Activated CD4-positive, alpha-beta T cell treated with anti-CD3 and anti-CD28 coated beads, Interleukin-2, amount 10 ng/mL, durations not matched to agents 7 days and 5 days (primary cell): ENCODE measurements at places on chromosomes 2 and 18.

- DNase-seq, result no peak
Observed at GRCh38 chr2:67604360-67604759, 207.2 kb downstream of the ETAA1 start.

- no peak for DNase-seq
Observed at GRCh38 chr2:53867169-53867568, 7.4 kb upstream of the GPR75 start.

DNA sequence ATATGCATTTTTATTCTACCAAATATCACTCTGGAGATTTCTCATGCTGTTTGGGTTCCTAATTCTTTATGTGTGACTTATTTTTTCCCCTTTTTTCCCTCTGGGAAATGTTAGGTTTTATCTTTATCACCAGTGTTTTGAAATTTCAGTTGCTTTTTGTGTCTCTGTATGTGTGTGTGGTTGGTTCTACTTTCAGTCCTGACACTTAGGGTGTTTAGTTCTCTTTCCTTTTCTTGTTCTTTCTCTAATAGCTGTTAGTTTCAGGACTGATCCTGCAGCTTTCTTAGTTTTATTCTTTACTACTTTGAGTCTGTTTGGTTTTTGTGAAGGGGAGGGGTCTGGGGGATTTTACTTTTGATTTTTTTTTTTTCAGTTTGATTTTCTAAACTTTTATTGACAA, 23.1 kb downstream of the PPM1B start:
- DNase-seq, result no peak

DNA sequence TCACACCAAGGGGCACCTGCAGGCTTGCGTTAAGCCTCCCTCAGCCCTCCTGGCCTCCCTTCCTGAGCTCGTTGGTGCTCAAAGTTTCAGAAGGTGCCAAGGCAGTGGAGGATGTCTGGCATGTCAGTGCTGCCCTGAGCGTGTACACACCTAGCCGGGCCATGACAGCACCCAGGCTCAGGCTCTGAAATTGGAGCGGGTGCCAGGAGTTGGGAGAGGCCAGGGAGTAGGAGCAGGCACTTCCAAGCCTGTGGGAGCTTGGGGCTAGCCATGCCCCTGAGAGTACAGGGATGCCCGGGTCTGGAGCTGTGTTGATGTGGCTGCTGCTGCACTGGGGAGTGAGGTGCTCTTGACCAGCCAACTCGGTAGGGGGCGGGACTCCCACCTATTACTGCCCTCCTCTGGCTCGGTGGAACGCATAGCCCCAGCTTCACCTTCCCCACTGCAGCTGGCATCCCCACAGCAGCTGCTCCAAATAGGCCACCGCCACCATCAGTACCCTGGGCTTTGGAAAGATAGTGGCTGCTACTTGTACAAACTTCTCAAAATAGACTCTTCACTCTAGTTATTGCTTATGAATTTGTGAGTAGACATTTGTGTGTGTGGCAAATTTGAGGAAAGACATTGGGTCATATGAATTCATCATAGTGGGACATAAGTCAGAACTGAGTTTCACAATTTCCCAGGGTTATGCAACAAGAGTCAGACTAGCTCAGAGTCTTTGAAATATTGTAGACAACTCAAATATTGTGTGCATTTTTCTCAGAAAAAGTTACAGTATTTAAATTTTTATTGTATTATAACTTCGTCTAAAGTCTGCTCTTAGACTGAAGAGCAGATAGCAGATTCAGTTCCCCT, 6.8 kb upstream of the PCARE start:
- no peak for DNase-seq

DNA sequence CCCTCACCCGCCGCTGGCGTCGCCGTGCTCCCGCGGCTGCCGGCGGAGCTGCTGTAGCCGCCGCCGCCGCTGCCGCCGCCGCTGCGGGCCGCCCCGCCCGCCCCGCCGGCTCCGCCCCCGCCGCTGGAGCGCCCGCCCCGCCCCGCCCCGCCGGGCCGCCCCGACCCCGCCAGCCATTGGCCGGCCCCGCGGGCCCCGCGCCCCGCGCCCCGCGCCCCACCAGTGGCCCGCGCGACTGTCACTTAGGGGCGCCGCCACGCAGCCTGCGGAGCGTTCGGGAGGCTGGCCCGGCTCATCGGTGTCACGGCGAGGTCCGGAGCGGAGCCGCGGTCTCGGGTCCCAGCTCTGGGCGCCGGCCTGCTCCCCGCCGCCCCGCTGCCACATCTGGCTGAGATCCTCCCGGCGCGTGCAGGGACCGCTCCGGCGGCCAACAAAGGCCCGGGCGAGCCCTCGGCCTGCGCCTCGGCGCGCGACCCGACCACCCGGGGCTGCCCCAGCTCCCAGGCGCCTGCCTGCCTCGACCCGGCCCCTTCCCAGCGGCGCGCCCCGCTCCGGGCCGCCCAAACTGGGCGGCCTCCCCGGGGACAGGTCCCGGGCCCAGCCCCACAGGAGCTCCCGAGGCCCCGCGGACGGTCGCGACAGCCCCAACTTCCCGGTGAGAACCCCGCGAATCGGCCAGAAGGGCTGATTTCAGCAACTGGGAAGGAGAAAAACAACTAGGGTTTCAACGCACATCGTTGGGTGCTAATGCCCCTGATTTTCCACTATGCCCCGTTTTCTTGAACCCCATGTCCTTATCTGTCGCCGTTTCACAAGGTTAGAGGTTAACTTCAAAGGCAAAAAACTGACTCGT, at the start of gene MGAT4A:
Gene MGAT4A, minus strand, starts transcription at position 92 of the 853 bp plus-strand sequence. CDS start 4,800 bp downstream, outside the sequence.
- peak; percentile 82 for DNase-seq

GRCh38 chr2:33081691-33082090, 134.9 kb downstream of the LTBP1 start:
- DNase-seq, result no peak

GRCh38 chr18:36128530-36128870, 640 bp downstream of the SLC39A6 start:
- DNase-seq, result no peak

GRCh38 chr2:216588861-216589710, 44.1 kb upstream of the IGFBP2 start:
- no peak for DNase-seq

- DNase-seq, result peak; percentile 75
Observed at GRCh38 chr2:70789304-70790135, 923 bp downstream of the FIGLA start.

GRCh38 chr2:106280722-106281446, 86.8 kb upstream of the UXS1 start:
- no peak for DNase-seq

- DNase-seq, result no peak
Observed at GRCh38 chr2:176914371-176914770, 298.2 kb upstream of the HNRNPA3 start.

DNA sequence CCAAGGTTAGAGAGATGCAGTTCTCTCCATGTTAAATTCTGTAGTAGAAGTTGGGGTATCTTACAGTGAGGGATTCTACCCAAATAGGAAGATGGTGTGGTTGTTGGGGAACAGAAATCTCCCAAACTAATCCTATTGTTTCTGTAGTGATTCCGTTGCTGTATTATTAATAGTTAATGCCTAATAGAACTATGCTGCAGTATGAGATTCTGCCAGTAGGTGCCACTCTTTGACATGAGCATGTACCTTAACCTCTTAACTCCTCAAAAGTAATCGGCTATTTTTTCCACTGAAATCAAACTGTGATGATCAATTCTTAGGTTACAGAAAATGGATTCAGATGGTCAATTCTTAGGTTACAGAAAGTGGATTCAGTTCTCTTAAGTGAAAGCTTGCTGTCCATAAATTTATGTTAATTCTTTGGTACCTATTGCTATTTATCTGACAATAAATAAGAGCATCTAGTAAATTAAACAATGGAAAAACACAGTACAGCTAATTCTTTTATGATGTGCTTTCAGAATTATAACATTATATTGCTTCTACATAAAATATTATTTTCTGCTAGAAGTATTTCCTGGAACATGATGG, 97.9 kb upstream of the DLX2 start:
- DNase-seq, result peak; percentile 22

DNA sequence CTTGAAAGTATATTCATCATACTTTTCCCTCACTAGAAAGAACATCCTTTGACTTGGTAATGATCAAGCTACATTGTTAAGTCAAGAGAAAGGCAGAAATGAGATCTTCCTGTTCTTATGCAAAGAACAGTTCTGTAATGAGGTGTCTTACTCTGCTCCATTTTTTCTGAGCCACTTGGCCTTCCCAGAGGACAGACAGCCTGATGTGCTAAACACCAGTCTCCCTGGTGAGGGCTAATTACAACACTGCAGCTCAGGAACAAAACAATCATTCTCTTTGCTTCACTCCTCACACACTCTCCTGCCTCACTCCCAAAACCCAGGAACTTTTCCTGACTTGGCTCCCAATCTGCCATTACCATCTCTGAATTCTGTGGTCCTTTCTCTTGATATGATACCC, 25.6 kb downstream of the TACR1 start:
- no peak for DNase-seq

- no peak for DNase-seq
Observed at GRCh38 chr2:85668009-85668856, at the start of gene SFTPB. Gene SFTPB (minus strand): TSS chr2:85668199. CDS start chr2:85668183, 16 bp downstream.

DNA sequence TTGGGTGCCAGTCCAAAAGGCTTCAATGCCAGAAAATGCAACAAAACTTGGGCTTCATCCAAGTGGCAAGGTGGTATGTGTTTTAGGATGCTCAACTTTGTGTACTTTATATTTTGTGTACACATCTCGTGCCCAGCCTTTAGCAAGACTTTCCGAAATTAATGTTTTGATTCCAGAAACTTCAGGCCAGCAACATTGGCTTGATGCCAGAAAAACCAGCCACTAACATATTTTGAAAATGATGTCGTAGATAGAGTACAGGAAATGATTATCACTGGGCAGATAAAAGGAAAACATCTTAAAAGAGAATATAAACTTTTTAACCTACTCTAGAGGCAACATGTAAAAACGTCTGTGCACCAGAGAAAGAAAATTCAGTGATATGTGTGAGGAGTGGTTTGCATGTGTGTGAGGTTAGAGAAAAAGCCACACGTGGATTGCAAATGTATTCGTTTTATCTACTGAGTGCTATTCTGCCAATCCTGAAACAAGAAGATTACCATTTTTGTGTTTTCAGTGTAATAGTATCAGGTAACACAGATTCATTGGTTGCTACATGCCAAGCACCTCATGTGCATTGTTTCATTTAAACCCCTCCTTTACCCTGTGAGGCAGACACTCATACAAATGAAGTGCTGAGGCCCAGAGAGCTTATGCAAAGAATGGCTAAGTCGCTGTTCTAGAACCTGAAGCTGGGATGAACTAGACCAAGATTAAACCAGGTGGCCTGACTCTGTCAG, 264.8 kb downstream of the C1D start:
- DNase-seq, result no peak

- no peak for DNase-seq
Observed at GRCh38 chr2:144529841-144530240, 9.9 kb upstream of the ZEB2 start.

GRCh38 chr2:230447455-230448451, 31.8 kb downstream of the SP100 start:
- DNase-seq, result peak; percentile 17

GRCh38 chr2:144834998-144835633, 315.2 kb upstream of the ZEB2 start:
- DNase-seq, result no peak

DNA sequence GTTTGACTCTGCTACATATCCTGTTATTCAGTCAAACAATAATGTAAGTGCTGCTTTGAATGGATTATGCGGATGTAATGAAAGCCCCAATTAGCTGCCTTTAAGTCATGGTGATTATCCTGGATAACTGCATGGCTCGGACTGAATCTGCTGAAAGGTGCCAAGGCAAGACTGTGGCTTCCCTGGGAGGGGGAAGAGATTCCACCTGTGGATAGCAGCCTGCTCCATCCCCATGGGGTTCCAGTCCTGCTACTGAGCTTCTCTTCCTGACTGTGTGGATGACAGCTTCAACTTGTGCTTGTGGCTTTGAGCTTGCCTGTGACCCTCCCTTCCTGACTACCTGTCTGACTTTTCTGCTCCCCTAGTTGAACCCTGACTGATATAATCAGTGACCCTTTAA, 540.0 kb upstream of the GYPC start:
- no peak for DNase-seq

DNA sequence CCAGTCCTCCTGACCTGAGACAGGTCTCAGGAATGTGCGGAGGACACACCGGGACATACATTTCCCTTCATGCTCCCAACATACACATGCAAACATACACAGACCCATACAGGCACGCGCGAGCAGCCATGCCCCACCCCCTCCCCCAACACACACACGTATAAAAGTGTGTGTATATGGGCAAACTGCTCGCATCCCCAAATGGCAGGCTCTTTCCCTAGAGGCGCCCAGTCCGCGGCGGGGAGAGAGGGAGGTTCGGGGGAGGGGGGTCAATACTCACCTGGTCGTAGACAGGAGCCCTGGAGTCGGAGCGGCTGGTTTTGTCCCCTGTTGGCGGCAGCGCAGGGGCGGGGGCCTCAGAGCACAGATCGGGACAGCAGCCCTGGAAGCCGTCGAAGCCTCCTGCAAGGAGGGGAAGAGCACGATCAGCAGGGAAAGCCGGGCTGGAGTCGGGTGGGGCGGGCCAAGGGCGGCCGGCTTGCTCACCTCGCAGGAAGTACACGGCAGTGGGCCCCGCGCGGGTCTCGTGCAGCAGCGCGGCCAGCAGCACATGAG, 682 bp downstream of the DUSP2 start:
- DNase-seq, result peak; percentile 38

GRCh38 chr2:20052861-20053281, 1.4 kb upstream of the LAPTM4A start:
- no peak for DNase-seq

DNA sequence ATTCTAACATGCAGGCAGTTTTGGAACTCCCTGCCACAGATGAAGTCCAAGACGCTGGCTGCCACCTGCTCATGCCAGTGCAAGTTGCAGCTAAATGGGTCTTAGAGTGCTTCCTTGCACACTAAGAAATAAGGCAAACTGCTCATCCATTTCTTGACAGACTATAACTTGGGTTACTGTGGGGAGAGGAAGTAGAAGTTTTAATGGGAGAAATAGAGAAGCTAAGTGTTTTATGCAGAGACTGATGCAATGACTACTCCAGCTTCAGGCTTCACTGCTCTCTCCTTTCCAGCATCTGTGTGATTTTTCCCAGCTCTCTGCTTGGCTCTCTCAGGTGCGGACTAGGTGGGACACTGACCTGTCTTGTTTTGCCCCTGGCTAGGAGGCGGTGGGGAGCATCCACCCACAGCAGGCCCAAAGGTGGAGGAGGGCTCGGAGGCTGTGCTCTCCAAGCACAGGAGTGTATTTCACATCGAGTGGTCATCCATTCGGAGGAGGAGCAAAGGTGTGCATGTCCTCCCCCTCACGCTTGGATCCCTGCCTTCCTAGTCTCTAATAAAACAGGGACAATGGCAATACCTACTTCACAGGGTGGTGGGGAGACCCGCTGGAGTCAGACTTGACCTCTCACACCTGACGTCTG, 48.2 kb downstream of the SLC14A2 start:
- DNase-seq, result no peak

GRCh38 chr2:71780162-71780561, 326.8 kb downstream of the DYSF start:
- DNase-seq, result no peak

DNA sequence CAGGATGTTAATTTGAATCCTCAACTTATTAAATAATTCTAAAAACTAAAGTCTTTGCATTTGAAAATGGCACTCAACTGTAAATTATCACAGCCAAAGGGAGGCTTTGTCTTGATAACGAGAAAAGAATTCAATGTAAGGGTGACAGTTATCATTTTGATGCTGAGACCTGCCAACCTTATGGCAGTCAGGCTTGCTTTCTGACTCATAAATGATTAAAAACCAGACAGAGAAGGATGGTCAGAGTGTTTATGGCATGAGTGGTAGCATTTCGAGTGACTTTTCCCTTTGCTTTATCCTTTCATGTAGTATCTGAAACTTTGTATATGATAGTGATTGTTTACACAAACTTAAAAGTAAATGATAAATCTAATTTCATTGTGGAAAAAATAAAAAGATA, 53.9 kb upstream of the EPC2 start:
- no peak for DNase-seq

GRCh38 chr18:79974025-79974654, 9.7 kb downstream of the HSBP1L1 start:
- DNase-seq, result no peak
